ENCODE measurements at places on chromosomes 7 and 10.

DNA sequence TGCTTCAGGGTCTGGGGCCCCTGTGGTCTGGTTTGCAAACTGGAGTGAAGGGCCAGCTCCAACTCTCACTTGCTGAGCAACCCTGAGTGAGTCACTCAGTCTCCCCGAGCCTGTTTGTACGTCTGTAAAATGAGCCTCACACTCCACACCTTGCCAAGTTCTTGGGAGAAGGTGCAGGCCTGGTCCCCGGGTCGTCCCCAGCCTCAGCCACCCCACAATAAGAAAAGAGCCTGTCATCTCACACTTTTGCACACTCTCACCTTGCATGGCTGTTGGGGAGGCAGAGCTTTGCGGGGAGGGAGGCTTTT lies 5.2 kb downstream of the GRIFIN start:
- no peak for DNase-seq

- peak; percentile 7 for DNase-seq
These were observed 84.9 kb upstream of the INHBA start for GRCh38 chr7:41787651-41788350.

DNA sequence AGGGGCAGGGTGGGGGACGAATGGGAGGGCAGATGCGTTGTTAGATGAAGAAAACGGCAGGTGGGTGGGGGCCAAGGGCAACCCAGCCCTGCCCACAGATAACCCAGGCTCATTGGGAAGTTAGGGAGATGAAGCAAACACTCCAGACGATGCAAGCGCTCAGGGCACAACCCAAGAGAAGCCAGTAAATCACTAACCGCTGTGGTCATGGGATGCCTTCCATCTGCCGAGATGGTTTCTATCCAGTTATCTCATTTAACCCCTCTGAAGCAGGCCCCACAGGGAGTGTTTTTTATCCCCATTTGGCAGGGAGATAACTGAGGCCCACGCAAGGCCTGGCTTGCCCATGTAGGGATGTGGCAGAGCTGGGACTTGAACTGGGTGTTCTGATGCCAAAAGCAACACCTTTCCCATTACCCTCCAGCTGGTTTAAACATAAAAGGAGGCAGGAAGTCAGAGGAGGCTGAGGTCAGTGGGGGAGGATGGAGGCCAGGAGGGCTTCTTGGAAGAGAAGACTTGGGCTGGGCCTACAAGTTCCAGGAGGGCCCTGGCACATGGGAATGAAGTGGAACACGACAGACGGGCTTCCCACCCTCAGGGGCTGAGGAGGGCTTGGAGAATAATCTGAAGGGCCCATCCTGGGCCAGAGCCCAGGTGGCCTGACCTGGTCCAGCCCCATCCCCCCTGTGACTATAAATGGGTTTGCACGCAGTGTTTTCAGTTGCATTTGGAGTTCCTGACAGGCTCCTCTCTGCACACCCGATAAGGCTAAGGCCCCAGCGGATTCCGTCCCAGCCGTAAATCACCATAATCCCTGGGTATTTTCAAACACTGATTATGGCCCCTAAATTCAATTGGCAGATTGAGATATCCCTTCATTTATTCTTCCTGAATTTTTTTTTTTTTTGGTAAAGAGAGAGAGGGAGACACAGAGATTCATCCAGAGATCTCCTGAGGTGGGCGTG lies 80.9 kb downstream of the NEURL1 start:
- DNase-seq, result no peak

GRCh38 chr7:28686418-28686800 lies 271.7 kb downstream of the TRIL start:
- DNase-seq, result peak; percentile 76

DNA sequence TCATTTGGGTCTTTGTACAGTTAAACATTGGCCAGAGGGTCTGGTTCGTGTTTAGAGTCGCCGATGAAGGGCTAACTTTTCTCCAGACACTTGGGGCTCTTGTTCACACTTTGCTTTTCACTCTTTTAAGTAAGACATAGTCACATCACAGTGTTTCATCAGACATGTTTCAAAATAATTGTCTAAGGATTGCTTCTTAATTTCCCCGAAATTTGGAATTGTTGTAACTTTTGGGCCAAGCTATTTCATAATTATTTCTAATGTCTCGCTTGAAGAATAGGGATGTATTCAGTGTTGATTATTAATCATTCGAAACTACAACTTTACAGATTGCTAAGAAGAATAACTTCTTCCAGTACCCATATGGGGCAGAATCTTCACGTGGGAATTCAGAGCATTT lies 92.8 kb downstream of the TCF7L2 start:
- no peak for DNase-seq

DNA sequence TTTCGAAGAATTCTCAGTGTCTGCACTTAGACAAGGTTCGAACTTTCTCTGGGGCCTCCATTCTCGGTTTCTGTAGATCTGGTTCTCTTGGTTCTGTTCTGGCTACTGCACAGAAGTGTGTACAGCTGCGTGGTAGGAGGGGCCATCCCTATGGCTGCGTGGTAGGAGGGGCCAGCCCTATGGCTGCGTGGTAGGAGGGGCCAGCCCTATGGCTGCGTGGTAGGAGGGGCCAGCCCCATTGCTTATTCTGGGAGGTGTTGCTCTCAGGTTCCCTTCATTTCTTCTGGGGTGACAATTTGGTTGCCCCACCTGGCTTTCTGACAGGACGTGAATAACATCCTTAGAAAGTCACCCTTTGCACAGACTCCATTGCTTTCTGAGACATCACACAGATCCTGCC lies 65.2 kb upstream of the CHST15 start:
- no peak for DNase-seq

- DNase-seq, result no peak
These were observed 309.0 kb upstream of the IMMP2L start for GRCh38 chr7:111871283-111871682.

DNA sequence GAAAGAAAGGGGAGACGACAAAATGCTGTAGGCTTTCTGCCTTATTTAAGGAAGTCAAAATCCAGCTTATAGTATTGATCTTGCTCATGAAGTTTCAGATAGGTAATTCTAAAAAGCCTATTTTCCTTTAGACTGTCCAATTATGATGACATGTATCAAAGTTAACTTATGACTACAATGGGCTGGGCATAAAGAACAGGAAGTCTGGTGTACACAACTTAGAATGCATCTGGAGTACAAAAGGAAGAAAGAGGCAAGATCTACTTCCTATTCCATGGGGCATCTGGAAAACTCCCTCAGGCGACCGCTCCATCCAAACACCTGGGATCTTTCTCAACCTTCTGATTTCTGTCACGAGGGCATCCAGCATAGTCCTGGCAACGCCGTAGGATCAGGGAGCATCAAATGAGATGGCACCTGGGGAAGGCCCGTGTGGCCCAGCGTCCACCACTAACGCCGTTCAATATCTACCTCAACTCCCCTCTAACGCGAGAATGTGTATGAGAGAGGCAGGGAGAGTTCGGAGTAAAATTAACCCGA lies 512 bp downstream of the FAM24B start:
- no peak for DNase-seq

GRCh38 chr7:101969997-101970585 lies 152.7 kb downstream of the CUX1 start:
- no peak for DNase-seq

DNA sequence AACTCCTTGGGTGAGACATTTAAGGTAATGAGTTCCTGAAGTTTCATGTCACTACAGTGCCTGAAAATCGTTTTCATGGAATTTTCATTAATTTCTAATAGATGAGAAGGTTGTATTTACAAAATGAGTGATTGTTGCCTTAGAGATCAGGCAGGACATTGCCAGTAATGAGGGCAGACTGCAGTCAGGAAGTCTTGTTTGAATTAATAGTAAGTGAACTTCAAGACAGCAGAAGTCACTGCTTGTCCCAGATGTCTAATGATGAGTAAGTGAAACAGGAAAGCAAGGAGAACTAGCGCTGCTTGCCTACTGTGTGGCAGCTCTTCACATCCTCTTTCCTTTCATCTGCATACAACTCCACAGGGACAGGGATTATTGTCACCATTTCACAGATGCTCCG lies 237.4 kb downstream of the BAMBI start:
- DNase-seq, result no peak

DNA sequence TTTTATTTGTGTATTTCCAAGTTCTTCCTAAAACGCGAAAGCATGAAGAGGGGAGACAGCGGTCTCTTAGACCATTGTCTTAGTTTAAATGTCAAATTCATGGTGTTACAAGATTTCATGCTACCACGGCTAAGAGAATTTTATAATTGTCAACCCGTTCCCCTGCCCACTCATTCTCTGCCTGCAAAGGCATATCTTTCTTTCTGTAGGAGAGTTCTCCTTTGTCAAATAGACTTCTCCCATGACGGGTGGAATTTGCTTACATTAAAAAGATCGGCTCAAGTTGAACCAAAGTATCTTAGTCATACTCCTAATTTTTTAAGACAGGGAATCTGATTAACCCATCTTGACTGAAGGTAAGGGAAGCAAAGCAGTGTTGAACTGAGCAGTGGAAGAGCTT lies 539.2 kb downstream of the REEP3 start:
- DNase-seq, result no peak

- peak; percentile 85 for DNase-seq
These were observed 6.0 kb upstream of the DAGLB start for GRCh38 chr7:6453734-6454133.

- DNase-seq, result no peak
These were observed 27.1 kb upstream of the PLXNA4 start for GRCh38 chr7:132603220-132603833.

DNA sequence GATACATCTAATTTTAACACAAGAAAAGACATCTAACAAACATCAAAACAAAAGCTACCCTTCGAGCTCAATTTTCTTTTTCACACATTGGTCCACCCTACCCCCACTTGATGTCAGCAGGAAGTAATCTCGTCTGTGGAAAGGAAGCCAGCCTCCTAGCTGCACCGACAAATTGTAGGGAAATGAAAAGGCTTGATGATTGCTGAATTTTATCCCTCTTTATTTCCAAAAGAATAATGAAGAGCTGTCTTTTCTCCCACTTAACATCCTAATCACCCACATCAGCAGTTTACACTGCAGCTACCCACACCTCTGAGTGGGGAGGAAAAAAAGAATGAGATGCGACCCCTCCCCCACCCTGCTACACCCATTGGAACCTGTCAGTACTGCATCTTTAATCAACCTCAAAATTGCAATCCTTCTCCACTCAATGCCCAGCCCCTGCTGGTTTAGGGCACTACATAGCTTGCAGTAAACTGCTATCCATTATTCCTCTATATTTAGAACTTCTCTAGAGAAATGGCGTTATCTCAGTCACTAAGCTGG lies 10.6 kb upstream of the CPVL start:
- no peak for DNase-seq

Data from fibroblast of skin of right quadriceps (primary cell).